ENCODE measurements at places on chromosomes 3 and 15. TPM values are rescaled to one million over a fixed set of nuclear protein-coding genes. Genes with fewer than 3 reads are reported as not detected.

Gene CLDN16
- total RNA-seq, result not detected

Gene EHD4
- total RNA-seq, result 48.1 TPM

Gene WDR6
- total RNA-seq, result 87.4 TPM

Gene SRP14
- total RNA-seq, result 499 TPM

Gene TMC3
- total RNA-seq, result not detected

Gene ITIH3
- total RNA-seq, result not detected

Gene MKRN2OS
- total RNA-seq, result not detected

Gene MST1R
- total RNA-seq, result 1.4 TPM

Gene LYZL4
- 0.34 TPM for total RNA-seq

Gene ROBO2
- total RNA-seq, result 2.7 TPM

Gene PLAAT1
- 1.2 TPM for total RNA-seq

Gene PLSCR2
- not detected for total RNA-seq

Gene PTPN9
- 15.3 TPM for total RNA-seq
